ENCODE measurements at places on chromosomes 2 and 18. TPM values are rescaled to one million over a fixed set of nuclear protein-coding genes. Genes with fewer than 3 reads are reported as not detected.

TMX3 gene
- total RNA-seq, result 50.5 TPM

INPP5D gene
- under 0.01 TPM for total RNA-seq

LYG1 gene
- total RNA-seq, result not detected

IL1A gene
- total RNA-seq, result 1.1 TPM

DNA sequence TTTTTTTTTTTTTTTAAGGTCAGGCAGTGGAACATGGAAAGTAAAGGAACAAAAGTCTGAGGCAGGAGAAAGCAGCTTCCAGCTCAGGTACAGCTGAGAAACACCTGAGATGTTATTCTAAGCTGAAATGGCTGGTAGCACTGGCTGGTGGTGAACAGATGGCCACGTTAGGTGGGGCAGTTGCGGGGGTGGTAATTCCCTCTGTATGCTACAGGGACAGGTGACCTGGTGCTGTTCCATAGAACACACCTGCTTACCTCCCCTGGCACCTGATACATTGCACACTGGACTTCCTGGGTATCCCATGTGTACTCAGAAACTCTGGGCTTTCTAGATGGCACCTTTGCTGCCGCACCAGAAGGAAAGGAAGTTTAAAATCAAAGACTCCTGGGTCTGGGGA, 333.3 kb downstream of the SLC8A1 start:
- no peak for DNase-seq

- no peak for DNase-seq
Observed at GRCh38 chr2:191740759-191741158, 62.8 kb downstream of the NABP1 start.

- no peak for DNase-seq
Observed at GRCh38 chr2:62309465-62310091, 113.7 kb downstream of the B3GNT2 start.

DNA sequence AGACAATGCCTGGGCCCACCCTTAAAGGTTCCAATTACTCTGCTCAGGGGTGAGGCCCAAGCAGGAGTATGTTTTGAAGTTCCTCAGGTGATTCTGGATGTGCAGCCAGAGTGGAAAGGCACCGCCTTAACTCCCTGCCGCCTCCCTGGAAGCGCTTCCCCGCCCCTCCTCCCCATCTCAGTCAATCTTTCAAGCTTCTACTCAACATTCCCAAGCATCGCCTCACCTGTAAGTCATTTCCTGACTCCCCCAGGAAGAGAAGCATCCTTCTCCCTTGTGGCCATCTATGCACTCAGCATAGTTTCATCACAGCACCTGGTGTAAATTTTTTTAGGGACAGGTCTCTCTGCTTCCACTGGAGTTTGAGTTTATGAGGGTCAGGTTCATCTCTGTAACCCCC, 67.5 kb downstream of the MYL12B start:
- no peak for DNase-seq

GRCh38 chr2:12606472-12607000, 110.2 kb upstream of the TRIB2 start:
- DNase-seq, result peak; percentile 66

DNA sequence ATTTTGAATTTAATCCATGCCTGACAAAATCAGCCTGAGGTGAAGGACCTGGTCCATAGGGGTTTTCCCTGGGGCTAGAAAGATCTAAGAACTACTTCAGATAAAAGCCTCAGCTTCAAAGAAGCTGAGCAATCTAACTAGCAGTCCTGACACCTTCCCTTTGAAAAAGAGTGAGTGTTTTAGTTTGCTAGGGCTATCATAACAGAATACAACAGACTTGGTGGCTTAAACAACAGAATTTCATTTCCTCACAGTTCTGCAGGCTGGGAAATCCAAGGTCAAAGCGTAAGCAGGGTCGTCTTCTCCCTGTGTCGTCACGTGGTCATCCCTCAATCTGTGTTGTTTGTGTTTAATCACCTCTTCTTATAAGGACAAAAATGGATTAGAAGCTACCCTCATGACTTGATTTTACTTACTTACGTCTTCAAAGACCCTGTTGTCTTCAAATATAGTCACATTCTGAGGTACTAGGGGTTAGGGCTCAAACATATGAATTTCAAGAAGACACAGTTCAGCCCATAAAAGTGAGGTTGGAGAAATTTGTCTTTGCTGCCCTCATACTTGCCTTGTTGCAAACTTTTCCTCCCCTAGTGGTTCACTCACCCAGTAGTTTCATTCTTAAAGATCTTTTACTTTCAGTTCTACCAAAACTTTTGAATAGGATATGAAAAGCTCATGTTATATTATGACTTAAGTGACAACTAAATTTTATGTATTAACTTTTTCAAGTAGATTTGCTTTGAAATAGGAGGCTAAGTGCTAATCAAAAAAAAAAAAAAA, 673.8 kb downstream of the ARHGAP15 start:
- DNase-seq, result peak; percentile 28

All from IMR-90 (cell line).